ENCODE measurements at places on chromosomes 1 and 21.

DNA sequence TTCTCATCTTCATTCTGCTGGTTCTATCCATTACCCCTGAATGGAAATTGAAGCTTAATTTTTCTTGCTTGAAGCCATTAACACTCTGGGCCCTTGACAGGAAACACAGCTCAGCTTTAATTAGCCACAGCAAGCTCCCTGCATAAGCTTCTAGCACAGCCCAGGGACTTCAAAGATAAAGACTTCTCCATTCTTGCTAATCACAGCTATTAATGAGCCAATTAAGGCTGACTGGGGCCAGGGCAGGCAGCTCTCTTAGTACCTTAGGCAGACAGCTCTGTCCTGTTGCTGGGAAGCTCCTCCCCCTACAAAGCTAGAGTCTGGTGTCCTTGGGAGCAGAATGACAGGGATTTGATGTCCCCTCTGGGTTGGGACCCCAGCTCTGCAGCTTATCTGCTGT, 27.9 kb upstream of the TRABD2B start:
- no peak for DNase-seq

DNA sequence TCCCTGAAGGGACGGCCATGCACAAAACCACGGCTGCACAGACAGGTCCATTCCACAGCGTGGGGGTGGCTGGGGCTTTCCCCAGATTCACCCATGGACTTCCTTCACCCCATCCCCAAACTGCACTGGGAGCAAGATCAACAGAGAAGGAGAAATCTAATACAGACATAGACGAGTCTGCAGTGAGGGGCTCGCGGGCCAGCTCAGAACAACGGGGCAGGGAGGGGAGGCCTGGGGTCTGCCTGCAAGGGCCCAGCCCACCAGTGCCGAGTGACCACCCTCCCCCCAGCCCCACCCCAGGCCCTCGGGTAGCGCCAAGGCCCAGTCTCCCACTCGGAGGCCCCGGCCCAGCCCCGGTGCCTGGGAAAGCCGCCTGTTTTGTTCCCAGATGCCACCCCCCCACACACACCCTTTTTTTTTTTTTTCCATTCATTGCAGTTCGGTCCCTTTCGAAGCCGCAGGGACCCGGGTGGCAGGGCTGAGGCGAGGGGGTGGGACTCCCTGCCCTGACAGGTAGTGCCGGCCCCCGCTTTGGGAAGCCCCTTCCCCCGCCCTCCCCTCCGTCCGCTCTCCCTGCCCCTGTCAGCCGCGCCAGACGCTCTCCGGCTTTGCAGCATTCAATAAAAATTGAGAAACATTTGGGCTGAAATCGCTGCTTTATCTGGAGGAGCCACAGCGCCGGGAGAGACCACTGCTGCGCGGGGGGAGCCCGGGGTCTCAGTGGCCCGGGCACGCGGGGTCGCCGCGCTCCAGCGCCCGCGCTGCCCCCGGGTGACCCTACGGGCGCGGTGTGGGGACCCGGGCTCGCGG, 543 bp upstream of the EPHB2 start:
- peak; percentile 10 for DNase-seq

DNA sequence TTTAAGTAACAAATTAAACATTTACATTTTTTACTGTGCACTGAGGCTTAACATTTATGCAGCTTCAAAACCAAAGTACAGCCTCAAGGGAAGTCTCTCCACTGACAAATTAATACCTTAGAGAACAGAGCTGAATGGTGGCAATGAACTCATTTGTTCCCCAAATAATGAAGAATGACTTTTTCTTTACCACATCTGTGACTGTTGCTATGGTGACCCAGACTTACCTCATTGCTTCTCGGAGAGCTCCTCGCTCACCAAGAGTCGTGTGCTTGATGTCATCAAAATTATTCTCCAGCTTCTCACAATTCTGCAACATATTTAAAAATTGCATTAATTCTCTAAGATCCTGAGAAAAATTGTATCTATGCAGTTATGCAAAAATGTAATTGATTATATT, 92.9 kb downstream of the DPYD start:
- DNase-seq, result no peak

DNA sequence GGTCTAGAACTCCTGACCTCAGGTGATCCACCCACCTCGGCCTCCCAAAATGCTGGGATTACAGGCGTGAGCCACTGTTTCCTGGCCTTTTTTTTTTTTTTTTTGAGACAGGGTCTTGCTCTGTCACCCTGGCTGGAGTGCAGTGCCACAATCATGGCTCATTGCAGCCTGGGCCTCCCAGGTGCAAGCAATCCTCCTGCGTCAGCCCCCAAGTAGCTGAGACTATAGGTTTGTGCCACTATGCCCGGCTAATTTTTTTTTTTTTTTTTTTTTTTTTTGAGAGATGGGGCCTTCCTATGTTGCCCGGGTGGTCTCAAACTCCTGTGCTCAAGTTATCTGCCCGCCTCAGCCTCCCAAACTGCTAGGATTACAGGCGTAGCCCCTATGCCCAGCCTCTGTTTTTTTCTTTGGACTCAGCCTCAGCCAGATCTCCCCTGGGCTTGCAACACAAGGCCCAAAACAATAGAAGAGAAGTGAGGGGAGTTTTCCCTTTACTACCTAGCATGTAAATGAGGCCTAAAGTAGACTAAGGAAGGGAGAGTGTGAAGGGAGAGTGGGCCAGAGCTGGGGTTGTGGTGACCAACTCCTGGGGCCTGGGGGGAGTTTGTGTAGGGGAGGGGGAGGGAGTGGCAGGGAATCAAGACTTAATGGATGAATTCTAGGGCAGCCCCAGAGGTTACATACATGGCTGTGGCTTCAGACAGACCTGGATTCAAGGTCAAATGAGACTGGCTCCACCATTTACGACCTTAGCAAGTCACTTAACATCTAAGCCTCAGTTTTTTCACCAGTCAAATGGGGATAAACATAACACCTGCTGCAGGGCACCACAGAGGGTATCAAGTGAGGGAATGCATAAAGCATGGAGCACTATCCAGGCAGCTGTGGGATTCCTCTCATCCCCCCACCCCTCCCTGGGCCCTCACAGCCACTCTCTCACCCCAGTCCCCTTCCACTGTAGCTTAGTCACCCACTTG, 1.6 kb upstream of the CD52 start:
- DNase-seq, result no peak

- DNase-seq, result no peak
These were observed 622.5 kb upstream of the NR5A2 start for GRCh38 chr1:199404976-199405375.

DNA sequence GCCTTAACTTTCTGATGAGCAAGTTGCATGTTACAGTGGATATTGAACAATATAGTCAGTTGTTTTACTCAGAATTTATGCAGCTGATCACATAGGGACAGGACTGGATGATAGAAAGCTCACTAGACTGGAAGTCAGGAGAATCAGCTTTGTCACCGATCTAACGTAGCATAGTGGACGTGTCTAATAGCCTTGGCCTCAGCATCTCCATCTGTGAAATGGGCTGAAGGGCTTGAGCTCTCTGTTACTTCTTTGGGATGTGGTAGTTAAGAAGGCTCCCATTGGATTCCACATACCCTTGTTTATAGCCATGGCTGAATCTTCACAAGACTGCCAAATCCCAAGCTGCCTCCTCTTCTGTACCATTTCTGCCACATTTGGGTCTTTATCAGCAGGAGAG, 190.6 kb downstream of the GRIK1 start:
- no peak for DNase-seq

DNA sequence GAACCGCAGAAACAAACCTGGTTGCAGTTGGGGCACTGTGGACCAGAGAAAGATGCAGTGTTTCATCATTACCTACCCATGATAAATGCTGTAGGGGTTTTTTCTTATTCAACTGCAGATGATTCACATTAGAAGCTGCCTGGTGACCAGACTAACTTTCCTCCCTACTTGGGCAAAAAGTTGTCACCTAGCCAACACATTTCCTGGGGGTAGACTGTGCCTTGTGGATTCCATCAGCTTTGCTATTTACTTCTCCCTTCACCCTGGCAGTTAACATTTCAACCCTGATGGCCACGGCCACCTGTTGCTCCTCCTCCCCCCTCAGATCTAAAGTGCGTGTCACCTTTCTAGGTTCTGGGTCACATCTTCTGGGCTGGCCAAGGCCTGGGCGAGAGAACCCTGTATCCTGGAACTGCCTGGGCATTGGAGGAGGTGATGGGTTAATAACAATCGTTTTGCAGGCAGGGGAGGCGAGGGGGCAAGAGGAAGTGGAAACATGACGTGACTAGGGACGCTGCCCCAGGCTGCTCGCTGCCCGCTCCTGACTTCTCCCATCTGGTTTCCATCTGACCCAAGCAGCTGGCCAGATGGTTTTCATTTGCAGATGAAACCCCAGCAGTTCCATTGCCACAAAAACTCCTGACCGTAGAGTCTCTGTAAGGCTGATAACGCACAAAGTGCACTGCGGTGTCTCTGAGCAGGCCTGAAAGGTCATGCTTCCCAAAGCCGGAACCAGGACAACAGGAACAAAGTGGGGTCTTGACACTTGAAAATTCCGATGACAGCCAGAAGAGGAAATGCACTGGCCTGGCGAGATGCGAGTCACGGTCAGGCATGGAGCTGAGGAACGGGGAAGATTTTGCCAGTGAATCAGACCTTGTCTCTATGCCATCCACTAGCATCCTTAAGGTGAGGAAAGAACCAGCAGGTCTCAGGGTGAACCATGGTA, 36.6 kb downstream of the CAPZB start:
- no peak for DNase-seq

- DNase-seq, result no peak
These were observed 35.8 kb downstream of the FOXO6 start for GRCh38 chr1:41397020-41397419.

- no peak for DNase-seq
These were observed 41.2 kb downstream of the LMO4 start for GRCh38 chr1:87369736-87370478.

GRCh38 chr1:70143048-70143659, 62.2 kb downstream of the LRRC40 start:
- DNase-seq, result no peak

GRCh38 chr1:84073266-84073665, 70.8 kb upstream of the PRKACB start:
- no peak for DNase-seq

- no peak for DNase-seq
These were observed 504 bp downstream of the H6PD start for GRCh38 chr1:9235096-9235459.

- no peak for DNase-seq
These were observed 698.8 kb downstream of the MATN1 start for GRCh38 chr1:30024411-30025195.

DNA sequence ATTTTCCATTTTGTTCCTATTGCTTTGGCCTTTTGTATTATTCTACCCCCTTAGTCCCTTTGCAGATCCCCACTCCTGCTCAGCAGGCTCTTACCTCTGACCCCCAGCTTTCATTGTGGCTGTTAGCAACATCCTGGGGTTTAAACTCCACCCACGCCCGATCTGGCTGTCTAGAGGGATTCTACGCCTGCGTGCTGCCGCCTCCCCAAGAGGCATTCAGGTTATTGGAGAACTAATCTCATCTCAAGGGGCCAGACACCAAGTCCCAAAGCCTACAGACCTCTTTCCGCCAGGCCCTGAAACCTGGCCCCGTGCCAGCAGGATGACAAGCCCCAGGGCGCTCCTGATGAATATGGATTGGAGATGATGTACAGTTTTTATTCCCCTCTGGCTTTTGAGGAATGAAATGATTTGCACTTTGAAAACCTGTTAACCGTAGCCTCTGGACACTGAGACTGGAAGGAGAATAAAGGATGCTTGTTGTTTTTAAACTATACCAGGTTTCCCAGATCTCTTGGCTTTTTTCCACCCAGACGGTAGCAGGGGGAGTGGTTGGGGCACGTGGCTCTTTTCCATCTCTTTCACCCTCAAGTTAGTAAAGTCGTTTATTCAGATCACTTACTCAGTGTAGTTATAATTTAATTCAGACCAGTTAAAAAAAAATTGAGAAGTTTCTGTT, 14.5 kb upstream of the IKBKE start:
- no peak for DNase-seq

GRCh38 chr1:227898502-227899140, 49.1 kb downstream of the WNT9A start:
- no peak for DNase-seq

DNA sequence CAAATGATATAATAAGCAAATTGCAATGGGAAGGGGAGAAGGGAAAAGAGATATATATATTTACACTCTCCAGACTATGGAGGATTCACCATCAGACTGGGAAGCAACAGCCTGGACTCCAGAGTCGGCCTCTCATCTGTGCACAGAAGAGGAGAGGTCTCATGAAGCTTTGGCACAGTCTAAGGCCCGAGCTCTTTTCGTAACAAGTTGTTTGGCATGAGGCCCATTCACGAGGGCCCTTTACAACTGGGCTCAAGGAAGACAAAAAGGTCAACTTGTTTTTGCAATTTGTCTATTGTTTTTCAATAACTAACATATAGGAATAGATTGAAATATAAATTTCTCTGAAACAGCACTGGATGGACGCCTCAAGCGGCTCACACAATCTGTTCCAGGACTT, 66.7 kb upstream of the AJAP1 start:
- no peak for DNase-seq

- DNase-seq, result no peak
These were observed 17.6 kb downstream of the RIPK4 start for GRCh38 chr21:41749286-41749685.

All from GF-D8 (cell line).